ENCODE measurements at places on chromosomes 1 and 21.

- DNase-seq = no peak
These were observed 395.5 kb downstream of the SMYD3 start for GRCh38 chr1:246111570-246111969.

- DNase-seq = no peak
These were observed 39.8 kb downstream of the WDR4 start for GRCh38 chr21:42839271-42840231.

- DNase-seq = no peak
These were observed 35.4 kb downstream of the VANGL1 start for GRCh38 chr1:115677182-115677555.

GRCh38 chr1:219387211-219387610 is 213.5 kb downstream of the LYPLAL1 start:
- DNase-seq = no peak

DNA sequence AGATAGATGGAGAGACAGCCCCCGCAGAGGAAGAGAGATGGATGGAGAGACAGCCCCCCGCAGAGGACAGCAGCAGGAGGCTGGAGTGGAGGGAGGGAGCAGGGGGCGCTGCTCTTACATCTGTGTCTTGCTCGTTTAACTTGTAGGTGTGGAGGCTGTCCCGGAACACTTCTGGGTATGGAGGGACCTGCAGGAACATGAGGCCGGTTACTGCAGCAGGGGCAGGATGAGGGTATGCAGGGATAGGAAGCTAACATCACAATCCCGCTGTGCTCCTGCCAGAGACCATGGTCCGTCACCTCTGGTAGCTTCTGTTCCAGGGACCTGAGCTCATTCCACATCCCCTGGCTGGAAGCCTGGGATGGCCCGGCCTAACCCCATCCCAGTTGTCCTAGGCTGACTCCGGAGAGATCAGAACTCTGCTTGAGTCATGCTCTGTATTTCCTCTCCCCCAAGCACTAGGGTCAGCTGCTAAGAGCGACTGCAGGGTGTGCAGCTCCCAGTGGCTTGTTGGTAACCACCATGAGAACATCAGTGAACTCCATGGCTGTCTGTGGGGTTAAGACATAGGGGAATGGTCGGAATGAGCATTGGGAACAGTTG is 36.7 kb upstream of the GOLT1A start:
- DNase-seq = no peak

DNA sequence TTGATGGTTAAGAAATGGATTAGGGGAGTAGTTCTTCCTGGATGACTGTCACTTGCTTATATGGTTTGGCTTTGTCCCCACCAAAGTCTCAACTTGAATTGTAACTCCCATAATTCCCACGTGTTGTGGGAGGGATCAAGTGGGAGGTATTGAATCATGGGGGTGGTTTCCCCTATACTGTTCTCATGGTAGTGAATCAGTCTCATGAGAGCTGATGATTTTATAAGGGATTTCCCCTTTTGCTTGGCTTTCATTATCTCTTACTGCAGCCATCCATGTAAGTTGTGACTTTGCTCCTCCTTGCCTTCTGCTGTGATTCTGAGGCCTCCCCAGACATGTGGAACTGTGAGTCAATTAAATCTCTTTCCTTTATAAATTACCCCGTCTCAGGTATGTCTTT is 1621.1 kb downstream of the MRPL39 start:
- no peak for DNase-seq

DNA sequence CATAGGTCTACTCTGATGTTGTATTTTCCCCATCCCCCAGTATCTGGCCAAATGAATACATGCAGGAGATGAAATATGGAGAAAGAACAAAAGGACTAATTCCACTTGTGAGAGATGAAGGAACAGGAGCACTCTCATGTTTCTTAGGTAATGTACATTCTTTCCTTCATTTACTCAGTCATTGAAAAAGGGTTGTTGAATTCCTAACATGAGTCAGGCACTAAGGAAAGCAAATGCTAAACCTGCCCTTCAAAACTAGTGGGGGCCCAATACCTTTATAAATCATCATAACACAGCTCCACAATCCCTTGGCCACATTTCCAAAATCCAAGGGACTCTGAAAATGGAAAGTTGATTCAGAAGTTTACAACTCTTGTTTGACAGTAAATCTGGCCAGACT is 94.3 kb downstream of the DIRAS3 start:
- no peak for DNase-seq

- DNase-seq = no peak
These were observed 16.6 kb upstream of the SLC2A5 start for GRCh38 chr1:9086045-9086444.

DNA sequence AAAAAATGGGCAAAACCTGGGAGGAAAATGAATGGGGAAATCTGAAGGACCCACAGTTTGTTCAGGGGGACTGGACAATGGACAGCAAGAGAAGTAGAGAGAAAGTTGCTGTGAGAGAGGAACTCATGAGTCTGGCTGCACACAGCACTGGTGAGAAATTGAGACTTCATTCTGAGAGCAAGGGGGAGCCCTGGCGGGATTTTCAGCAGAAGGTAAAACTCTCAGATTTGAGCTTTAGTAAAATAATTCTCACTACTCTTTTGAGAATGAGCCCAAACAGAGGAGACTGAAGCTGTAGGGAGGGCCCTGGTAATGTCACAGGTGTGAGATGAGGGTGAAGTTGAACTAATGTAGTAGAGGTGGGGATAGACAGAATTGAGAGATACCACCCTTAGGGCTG is 438.6 kb downstream of the OMA1 start:
- no peak for DNase-seq

DNA sequence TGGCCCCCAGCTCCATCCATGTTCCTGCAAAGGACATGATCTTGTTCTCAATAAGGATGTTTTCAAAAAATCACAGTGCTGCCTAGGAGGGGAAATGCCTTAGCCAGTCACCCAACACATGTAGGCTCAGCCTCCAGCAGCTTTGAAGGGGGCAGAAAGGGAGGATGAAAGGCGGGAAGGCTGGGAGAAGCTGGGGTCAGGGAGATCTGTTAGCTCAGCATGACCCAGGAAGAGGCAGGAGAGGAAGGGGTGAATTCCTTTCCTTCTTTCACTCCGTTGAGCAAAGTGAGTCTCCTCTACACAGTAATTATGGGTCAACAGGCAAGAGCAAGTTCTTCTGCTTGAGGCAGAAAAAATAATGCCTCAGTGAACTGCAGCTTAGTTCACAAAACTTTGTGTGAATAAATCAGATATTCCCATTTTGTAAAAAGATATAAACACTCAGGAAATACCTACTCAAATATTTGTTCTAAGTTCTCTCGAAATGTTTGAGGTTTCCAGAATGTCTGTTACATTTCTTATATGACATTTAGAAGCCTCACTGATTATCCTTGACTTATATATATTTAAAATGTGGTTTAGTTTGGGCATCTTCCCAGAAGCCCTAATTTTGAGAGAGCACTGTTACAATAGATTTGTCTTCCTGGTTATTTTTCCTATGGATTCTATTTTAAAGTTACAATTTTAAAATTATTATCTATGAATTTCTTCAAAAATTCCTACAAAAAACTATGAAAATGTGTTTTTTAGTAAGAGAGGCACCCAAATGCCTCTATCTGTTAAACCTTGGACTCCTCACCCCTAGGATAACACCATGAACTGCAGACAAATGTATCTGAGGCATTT is 116.8 kb downstream of the KCNJ6 start:
- no peak for DNase-seq

GRCh38 chr21:37866027-37866426 is 50.2 kb downstream of the KCNJ6 start:
- no peak for DNase-seq

GRCh38 chr1:234143681-234144080 is 229.6 kb upstream of the COA6 start:
- DNase-seq = no peak

- DNase-seq = no peak
These were observed 6.3 kb downstream of the MECR start for GRCh38 chr1:29224356-29224837.

DNA sequence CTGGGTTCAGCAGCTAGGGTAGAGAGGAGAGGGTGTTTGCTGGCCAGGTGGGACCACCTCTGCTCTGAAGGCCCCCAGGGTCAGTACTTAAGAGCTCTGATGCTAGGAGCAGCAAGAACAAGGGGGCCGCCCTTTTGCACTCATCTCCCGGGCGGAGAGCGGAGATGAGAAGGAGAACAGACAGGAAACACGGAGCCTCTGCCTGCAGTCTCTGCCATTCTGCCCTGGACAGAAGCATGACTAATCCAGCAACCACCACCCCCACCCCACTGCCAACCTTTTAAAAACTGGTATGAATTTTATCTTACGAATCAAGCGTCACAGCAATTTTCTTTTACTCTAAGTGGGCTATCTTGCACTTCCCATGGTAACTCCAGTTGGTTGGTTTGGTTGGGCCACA is 34.5 kb downstream of the PARP1 start:
- DNase-seq = no peak

DNA sequence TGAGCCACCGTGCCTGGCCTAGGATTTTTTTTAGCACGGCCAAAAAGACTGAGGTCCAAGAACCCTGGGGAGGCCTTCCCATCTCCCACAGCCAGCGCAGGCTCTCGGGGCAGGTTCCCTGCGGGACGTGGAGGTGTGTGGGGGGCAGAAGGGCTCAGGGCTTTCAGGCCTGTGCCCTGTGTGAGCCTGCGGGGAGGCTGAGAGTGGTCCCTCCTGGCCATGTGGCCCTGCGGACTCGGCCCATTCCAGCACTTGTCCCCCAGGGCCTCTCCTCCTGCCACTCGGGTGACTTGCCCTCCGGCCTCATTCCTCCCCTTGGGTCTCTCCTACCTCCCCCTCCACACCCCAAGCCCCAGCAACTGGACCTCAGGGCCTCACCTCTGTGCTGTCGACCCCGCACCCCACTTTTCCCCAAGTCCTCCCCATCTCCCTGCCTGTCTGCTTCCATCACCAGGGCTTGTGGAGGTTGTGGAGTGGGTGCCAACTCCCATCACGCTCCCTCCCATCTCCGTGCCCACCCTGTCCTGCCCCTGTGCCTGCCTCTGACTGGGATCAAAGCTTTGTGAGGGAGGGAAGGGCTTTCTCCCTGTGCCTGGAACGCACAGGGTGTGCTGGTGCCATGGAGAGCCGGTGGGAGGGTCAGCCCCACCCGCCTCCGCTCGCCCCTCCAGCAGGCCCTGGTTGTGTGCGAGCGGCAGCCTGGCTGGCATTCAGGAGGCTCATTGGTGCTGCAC is 32.2 kb upstream of the DIP2A start:
- no peak for DNase-seq

- no peak for DNase-seq
These were observed 14.1 kb downstream of the MFSD2A start for GRCh38 chr1:39969048-39969447.

DNA sequence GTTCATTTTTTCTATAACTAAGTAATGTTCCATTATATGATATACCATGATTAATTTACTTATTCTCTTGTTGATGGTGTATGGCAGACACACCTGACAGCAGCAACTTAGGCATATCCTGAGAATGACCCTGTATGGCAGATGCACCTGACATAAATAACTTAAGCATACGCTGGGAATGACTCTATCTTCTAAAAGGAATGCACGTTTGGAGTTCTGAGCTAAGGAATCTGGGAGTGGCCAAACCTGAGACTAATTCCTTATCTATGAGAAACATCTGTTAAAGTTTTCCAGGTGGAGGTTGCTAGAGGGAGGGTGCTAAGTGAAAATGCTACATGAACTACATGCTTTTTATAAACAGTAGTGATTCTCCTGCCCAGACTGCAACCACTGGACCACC is 96.7 kb upstream of the RGS18 start:
- DNase-seq = no peak

DNA sequence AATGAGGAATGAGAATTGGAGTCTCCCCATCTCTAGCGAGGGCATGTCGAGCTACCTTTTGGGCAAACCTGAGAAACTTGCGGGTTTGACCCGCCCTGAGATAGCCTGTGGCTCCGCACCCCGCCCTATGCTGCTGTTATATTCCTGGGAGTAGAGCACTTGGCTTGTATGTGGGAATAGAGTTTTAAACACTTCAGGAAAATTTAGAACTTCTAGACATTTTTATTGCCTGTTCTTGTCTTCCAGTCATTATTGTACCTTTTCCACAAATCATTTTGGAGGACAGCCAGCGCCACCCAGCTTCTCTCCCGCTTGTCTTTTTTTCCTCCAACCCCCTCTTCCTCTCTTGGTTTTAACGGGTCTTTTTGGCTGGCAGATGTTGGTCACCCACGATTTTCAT is 738 bp downstream of the GNPAT start:
- no peak for DNase-seq

DNA sequence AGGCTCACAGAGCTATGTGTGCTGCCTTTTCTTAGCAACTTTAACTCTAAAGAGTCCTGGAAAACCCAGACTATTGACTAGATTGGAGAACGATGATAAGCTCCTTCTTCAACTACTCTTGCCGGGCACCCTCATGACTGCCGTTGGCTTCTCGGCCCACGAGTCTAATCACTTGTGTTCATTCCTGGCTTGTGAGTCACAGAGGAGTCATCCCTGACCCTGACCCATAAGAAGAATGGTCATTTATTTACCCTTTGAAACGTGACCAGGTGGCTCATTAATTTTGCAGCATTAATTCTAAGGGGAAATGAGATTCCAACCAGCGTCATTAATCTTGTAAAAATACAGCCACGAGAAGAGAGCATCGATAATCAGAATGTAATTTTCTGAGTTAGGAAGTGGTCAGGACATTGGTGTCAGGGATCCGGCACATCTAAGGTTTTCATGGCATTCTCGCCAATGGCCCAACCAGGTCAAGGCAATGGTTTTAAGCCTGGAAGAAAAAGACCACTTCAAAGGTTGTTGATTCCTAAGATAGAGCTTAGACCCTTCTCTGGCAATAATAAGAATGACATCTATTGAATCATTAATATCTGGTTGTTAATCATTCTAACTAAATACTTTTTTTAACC is 183.6 kb upstream of the RUNX1 start:
- no peak for DNase-seq

DNA sequence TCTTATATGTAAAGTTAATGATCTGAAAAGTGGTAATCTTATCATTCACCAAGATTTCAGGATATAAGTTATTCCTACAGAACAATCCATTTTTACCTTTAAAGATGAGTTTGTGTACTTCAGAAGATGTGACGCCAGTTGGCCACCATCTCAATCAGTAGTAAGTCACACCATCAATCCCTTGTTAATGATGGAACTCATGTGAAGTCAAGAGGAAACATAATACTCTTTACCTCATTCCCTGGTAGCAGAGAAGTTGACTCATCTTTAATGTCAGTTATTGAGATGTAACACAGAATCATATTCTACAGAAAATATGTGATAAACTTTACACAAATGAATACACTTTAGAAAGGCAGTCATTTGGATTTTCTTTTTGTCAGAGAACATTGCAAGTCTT is 38.2 kb downstream of the MRPL39 start:
- DNase-seq = no peak

- DNase-seq = no peak
These were observed 199.2 kb upstream of the ST6GALNAC5 start for GRCh38 chr1:76668046-76668445.

- DNase-seq = no peak
These were observed 404 bp upstream of the CPLANE2 start for GRCh38 chr1:16237343-16237830.

DNA sequence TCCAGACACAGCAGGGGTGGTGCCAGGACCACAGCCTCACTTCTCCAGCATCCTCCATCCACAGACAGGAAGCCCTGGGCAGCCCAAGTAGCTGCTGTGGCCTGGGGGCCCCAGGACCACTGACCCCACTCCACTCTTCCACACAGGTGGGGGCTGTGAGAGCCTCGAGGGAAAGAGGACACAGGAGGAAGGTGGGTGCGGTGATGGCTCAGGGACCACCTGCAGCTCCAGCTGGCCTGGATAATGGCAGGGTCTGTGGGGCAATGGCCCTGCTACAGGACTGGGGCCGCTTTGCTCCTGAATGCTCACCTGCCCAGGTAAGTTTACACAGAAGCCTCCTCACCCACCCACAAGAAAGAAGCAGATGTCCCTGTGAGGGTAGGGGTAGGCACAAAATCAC is 18.3 kb upstream of the PRSS38 start:
- no peak for DNase-seq
